Endothelial cell of umbilical vein (primary cell): ENCODE measurements at places on chromosomes 6 and 20. TPM values are rescaled to one million over a fixed set of nuclear protein-coding genes. Genes with fewer than 3 reads are reported as not detected.

Gene OPN5
- total RNA-seq: not detected in 2 replicates

Gene GGT7
- total RNA-seq: 4.7 and 5.0 TPM in 2 replicates

Gene SMLR1
- total RNA-seq: not detected in 2 replicates

Gene SLC22A7
- total RNA-seq: not detected in 2 replicates

Gene TAP1
- total RNA-seq: 18.8 and 25.9 TPM in 2 replicates

Gene HLA-B
- total RNA-seq: 111 and 126 TPM in 2 replicates

Gene TSHZ2
- not detected in 2 replicates for total RNA-seq

Gene CSTF1
- total RNA-seq: 32.9 and 39.6 TPM in 2 replicates

Gene BANF2
- total RNA-seq: not detected in 2 replicates

Gene PRRT1
- total RNA-seq: 0.76 and 1.3 TPM in 2 replicates

Gene FAM83B
- total RNA-seq: not detected in 2 replicates

Gene PPP1R3G
- total RNA-seq: 0.07 and 0.09 TPM in 2 replicates

Gene ZDHHC14
- 23.0 and 23.6 TPM in 2 replicates for total RNA-seq

Gene JAG1
- total RNA-seq: 31.7 and 37.0 TPM in 2 replicates

Gene C20orf202
- not detected in 2 replicates for total RNA-seq

Gene DDO
- not detected in 2 replicates for total RNA-seq

Gene DYNLT2
- 0.88 and 1.5 TPM in 2 replicates for total RNA-seq

Gene SUMO4
- total RNA-seq: 2.6 and 3.1 TPM in 2 replicates

Gene LINC00237
- total RNA-seq: not detected in 2 replicates

Gene MATN4
- 0.14 TPM in 1 of 2 replicates, not detected in the other for total RNA-seq

Gene SLC12A5
- total RNA-seq: 1.6 and 1.8 TPM in 2 replicates

Gene SYNDIG1
- total RNA-seq: not detected in 2 replicates

Gene NKX2-2
- total RNA-seq: not detected in 2 replicates

Gene PTPRT
- not detected in 2 replicates for total RNA-seq

Gene MPC1
- total RNA-seq: 17.5 and 22.9 TPM in 2 replicates

Gene VSX1
- not detected in 2 replicates for total RNA-seq

Gene EYS
- 0.27 and 0.81 TPM in 2 replicates for total RNA-seq

Gene CAP2
- 18.0 and 21.3 TPM in 2 replicates for total RNA-seq

Gene CLIC5
- 0.07 and 0.14 TPM in 2 replicates for total RNA-seq

Gene JPH2
- total RNA-seq: not detected in 2 replicates

Gene ANKEF1
- 1.8 and 2.4 TPM in 2 replicates for total RNA-seq

Gene RIMS4
- not detected in 2 replicates for total RNA-seq

Gene ZNF334
- total RNA-seq: 0.30 and 1.6 TPM in 2 replicates

Gene NHLRC1
- total RNA-seq: 2.2 and 2.3 TPM in 2 replicates

Gene SLC2A10
- 11.1 and 11.2 TPM in 2 replicates for total RNA-seq

Gene ETV7
- total RNA-seq: 0.21 and 0.58 TPM in 2 replicates

Gene DAAM2
- total RNA-seq: 0.18 and 0.42 TPM in 2 replicates

Gene C4B
- total RNA-seq: 6.3 and 6.5 TPM in 2 replicates

Gene SLC32A1
- not detected in 2 replicates for total RNA-seq

Gene C6orf163
- total RNA-seq: 2.2 and 2.5 TPM in 2 replicates

Gene NOX3
- not detected in 2 replicates for total RNA-seq

Gene SNAP91
- 0.72 and 1.5 TPM in 2 replicates for total RNA-seq

Gene MYMX
- not detected in 2 replicates for total RNA-seq

Gene BPIFA1
- not detected in 2 replicates for total RNA-seq
